NCI-H774 (cell line): ENCODE measurements at places on chromosomes 4 and X.

DNA sequence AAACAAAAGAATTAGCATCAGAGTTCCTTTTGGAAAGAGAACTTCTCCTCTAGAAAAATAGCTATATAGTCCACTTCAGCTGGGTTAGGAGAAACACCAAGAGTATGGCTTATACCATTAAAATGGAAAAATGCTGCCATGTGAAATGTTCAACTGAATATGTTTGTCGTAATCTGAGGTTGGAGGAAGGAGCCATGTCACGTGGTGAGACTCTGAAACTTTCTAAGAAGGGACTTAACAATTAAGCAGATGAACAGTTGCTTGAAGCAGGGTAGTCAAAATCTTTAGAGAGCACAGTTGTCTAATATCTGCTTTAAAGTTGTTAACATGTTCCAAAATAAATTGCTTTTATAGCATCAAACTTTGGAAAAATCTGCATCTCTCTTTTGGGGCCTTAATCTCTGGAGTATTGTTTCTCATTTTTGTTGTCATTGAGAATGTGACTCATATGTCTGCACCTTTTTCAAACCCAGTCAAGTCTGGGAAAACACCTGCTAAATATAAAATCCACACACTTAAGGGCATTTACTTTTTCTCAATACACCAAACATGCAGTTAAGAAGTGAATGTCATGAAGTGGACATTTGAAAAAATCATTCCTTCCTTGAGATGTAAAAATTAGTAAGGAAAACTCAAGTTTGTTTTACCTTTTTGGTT, 168.8 kb upstream of the PDE5A start:
- DNase-seq: no peak

DNA sequence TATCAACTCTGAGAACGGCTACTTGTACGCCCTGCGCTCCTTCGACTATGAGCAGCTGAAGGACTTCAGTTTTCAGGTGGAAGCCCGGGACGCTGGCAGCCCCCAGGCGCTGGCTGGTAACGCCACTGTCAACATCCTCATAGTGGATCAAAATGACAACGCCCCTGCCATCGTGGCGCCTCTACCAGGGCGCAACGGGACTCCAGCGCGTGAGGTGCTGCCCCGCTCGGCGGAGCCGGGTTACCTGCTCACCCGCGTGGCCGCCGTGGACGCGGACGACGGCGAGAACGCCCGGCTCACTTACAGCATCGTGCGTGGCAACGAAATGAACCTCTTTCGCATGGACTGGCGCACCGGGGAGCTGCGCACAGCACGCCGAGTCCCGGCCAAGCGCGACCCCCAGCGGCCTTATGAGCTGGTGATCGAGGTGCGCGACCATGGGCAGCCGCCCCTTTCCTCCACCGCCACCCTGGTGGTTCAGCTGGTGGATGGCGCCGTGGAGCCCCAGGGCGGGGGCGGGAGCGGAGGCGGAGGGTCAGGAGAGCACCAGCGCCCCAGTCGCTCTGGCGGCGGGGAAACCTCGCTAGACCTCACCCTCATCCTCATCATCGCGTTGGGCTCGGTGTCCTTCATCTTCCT, 2.7 kb downstream of the PCDH10 start:
- DNase-seq: no peak

- no peak for DNase-seq
These were observed 856.2 kb downstream of the STIM2 start for GRCh38 chr4:27716693-27717430.

- no peak for DNase-seq
These were observed 171.1 kb downstream of the PDGFC start for GRCh38 chr4:156800463-156800862.

DNA sequence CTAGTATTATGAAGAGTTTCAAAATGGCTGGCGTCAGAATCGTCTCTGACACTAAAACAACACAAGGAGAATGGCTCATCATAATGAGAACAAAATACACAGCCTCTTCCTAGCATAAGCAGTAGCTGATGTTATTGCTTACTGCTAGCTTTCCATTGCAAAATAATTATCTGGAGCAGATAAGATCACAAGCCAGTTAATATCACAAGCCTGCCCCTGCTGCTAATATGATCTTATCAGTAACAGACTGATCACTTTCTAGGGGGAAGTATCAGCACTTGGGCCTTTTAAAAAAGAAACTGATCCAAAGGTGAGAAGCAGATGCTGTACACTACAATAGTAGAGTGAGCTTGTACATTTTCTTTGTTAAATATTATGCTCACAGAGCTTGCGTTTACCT, 554.8 kb upstream of the PABPC4L start:
- DNase-seq: no peak

GRCh38 chrX:13733506-13733905, 914 bp downstream of the TRAPPC2 start:
- no peak for DNase-seq

- no peak for DNase-seq
These were observed 131.4 kb upstream of the NEIL3 start for GRCh38 chr4:177178246-177178645.

DNA sequence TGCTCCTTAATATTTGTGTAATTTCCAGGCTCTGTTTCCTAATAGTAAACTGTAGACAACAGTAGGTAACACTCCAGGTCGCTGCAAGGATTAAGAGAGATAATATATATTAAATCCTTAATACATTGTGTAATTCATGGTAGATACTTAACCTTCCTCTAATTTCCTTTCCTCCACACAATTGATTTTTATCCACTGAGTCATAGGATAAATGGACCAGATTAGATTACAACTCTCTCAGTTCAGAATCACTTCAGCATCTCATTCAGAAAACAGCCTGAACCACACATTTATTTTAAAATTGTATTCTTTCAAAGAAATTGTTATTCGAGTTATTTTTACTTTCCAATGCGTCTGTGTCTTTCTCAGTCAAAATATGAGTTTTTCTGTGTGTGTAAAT, 17.1 kb downstream of the GK2 start:
- DNase-seq: no peak

DNA sequence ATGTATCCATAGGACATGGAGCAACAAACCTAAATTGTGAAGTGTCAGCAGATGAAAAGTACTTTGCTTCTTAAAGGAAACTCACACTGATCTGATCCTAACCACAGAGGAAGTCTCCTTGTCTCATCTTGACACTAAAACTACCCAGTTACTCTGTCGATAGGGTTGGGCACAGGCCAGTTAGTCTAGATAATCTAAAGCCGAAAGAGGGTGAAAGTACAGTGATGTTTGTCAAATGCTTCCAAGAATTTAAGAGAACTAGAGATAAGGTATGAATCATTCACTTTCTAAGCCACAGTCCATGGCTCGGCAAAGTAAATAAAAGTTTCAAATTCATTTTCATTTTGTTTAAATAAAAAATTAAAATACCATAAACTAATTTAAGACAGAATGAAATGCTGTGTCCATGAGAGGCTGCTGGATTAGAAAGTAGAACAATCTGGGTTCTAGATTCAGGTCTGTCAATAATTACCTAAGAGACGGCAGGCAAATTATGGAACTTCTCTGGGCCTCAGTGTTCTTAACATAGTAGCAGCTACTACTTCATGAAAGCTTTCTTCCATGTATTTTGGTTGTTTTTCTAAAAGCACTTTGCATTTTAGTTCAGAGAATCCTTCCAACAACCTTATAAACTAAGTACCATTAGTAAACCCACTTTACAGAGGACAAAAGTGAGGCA, 176.7 kb downstream of the LDB2 start:
- DNase-seq: no peak

GRCh38 chr4:120761070-120761469, 161.5 kb downstream of the PRDM5 start:
- DNase-seq: no peak

DNA sequence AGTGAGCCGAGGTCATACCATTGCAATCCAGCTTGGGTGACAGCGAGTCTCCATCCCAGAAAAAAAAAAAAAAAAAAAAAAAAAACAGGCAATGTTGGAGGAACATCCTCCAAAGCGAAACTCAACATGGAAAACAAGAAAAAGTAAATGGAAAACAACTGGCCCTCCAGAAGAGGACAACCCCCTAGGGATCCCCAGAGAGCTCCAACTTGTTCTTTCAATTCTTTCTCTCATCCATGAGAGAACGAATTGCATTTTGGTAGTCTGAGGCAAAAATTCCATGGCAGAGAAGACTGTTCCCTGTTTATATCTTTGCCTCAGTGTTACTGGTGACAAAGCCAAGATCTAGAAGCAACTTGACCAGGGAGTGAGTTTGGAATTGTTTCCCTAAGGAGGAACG, 49.8 kb downstream of the OPHN1 start:
- DNase-seq: no peak

- DNase-seq: peak; percentile 87
These were observed at the start of the genes CSAG1 and MAGEA12 for GRCh38 chrX:152733261-152733975. Gene CSAG1, minus strand, starts transcription at chrX:152733721. Its CDS starts 1,261 bp downstream, at chrX:152732460. Gene MAGEA12, plus strand, starts transcription at chrX:152733757. Its CDS starts 2,405 bp downstream, at chrX:152736162.

GRCh38 chr4:186067757-186068385, 1.1 kb upstream of the TLR3 start:
- peak; percentile 60 for DNase-seq

DNA sequence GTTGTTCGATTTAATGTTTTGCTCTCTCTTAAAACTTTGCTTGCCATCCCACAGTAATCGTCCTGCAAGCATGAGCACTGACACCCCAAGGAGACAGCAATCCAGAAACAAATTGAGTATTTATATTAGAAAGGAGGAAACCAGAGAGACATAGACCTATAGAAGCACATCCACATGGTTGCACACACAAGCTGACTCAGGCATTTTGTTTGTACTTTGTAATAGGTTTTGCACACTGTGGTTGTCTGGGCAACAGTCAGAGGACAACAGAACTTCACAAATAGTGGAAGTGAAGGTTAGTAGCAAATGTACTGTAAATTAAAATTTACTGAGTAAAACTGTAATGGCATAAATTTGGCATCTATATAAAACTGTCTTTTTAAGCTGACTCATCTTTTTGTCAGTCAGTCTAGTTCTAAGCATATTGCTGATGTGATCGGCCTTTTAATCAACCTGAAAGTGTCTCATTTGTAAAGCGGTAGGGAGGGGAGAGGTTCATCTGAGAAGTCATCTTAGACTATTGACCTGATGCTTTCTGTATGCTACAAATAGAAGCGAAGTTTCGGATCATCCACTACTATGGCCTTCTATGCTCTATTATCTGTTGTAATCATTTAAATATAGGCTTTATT, 1624.7 kb downstream of the ARAP2 start:
- no peak for DNase-seq
